ENCODE measurements at places on chromosomes 6 and 20.
A peak's percentile ranks its signal among the peaks of the same experiment; 100 is the strongest.

GRCh38 chr20:6764619-6765018 lies 2.9 kb upstream of the BMP2 start:
- no peak for DNase-seq

DNA sequence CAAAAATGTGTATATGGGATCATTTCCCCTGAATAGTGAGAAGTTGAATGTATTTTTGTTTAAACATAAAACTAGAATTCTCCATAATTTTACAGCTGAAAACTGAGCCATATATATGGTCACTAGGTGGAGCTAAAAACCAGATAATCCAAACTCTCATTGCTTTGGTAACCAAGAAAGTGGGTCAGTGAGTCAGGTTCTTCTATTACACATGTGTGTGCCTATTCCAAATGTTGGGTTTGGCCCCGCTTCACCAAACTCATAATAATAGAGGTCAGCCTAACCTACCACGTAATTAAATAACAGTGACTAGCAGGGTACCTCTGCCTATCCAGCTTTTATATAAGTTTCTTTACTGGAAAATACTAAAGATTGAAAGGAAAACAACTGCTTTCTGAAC lies 19.3 kb upstream of the RNGTT start:
- DNase-seq: peak; percentile 76

DNA sequence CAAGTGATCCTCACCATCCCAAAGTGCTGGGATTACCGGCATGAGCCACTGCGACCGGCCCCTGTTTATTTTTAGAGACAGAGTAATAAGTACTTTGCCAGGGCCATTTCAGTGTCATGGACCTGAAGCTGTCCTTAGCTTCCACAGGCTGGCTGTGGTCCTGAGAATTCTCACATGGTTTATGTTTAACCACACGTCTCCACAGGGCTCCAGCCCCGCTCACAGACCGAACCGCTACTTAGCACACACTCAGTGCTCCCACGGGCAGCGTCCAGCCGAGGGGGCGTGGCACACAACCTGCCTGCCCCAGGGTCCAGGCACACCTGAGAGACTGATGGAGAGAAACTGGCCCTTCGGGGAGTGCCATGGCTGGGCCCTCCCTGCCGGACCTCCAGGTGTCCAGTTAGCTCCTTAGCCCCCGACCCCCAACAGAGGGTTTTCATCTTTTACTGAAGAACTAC lies 11.7 kb downstream of the ACSS1 start:
- DNase-seq: no peak

- no peak for DNase-seq
Observed at GRCh38 chr6:11778648-11779328, at the start of gene ADTRP. ADTRP (minus strand) TSS chr6:11778803; CDS start chr6:11778759, 44 bp downstream.

GRCh38 chr6:30965140-30965601 lies 18.3 kb upstream of the MUC21 start:
- no peak for DNase-seq
